Activated T-helper 1 cell treated with anti-CD3 and anti-CD28 coated beads, Interleukin-12 subunit alpha, Interleukin-12 subunit beta, Interleukin-2, Interleukin-4 antibody, amounts not matched to agents 30 ng/mL and 10 ng/mL and 1 ng/mL, durations not matched to agents 14 hours and 24 hours and 36 hours (primary cell): ENCODE measurements at places on chromosomes 11 and 22.

GRCh38 chr22:20400606-20401375 is 6.8 kb downstream of the ZNF74 start:
- no peak for DNase-seq

DNA sequence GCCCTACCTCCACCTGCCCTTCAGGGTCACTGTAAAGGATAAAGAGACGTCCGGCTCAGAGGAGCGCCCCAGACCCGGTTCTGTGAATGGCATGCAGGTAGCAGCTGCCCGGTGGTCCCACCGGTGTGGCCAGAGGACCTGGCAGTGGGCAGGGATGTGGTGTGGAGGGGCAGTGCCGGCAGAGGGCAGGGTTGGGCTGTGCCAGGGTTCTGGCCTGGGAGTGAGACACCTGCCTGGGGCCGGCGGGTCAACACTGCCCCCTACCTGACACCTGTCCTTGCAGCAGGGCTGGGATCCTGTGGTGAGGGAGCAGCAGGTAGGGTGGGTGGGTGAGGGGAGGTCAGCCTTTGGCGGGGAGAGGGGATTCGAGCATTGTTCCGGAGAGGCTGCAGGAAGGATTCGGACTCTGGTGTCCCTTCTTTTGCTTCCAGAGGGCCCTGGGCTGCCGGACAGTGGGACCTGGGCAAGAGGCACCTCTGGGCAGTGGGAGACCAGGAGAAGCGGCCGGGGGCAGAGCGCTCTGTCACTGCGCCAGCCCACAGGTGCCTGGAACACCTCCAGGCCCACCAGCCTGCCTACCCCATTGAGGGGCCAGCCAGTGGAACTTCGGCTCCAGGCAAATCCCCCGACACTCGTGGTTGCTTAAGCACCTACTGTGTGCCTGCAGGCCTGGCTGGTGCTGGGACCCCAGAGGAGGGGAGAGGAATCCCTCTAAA is 1.6 kb upstream of the PHLDA2 start:
- DNase-seq = no peak

DNA sequence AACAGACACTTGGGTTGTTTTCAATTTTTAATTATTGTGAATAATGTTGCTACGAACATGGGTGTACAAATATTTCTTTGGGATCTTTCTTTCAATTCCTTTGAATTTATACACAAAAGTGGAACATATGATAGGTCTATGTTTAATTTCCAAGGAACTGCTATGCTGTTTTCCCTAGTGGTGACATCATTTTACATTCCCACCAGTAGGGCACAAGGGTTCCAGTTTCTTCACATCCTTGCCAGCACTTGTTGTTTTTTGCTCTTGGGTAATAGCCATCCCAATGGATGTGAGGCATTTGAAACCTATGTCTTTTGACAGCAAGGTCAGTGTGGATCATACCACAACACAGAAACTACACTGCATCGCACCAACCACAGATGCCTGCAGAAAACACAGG is 41.8 kb upstream of the SCN3B start:
- no peak for DNase-seq

DNA sequence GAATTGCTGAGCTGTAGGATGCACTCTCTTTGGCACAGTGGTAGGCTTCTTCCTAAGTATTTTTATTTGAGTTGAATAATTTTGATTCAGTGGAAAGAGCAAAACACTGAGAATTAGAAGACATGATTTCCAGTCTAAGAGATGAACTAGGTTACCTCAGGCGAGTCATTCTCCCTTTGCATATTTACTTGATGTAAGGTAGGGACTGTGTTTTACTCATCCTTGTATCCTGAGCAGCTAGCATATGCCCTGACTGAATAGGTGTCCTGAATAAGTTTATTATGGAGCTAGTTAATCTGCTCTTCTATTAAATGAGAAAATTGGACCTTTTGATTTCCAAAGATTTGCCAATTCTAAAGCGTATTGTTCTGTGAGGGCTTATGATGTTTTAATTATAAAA is 50.7 kb downstream of the STIM1 start:
- DNase-seq = no peak

DNA sequence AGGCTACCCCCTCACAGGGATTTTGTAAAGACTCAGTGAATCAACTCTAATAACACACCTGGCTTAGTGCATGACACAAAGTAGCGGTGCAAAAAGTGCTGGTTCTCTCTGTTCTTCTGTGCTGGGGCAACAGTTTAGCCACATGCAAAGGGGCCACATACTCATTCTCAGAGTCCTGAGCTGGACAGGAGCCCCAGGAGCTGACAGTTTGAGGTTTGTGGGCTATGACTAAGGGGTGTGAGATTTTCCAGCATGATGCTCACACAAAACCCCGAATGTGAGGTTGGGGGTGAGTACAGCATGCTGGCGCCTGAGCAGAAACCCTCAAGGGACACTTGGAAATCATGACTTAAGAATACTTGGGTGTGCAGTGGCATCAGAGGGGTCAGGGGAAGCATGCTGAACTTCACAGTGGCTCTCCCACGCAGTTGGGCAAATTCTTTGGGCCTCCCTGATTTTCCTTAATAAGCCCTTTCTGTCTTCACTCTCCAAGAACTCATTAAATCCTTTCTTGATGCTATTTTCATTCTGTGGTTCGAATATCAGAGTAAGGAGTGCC is 31.0 kb downstream of the TMPRSS5 start:
- peak; percentile 20 for DNase-seq

GRCh38 chr22:45223304-45224117 is 17.2 kb downstream of the KIAA0930 start:
- DNase-seq = no peak

- no peak for DNase-seq
Measured at GRCh38 chr11:16528639-16529038, 172.3 kb upstream of the SOX6 start.

GRCh38 chr11:129998905-129999304 is 3.7 kb downstream of the PRDM10 start:
- DNase-seq = no peak

GRCh38 chr22:20384865-20385264 is 9.1 kb upstream of the ZNF74 start:
- DNase-seq = no peak

DNA sequence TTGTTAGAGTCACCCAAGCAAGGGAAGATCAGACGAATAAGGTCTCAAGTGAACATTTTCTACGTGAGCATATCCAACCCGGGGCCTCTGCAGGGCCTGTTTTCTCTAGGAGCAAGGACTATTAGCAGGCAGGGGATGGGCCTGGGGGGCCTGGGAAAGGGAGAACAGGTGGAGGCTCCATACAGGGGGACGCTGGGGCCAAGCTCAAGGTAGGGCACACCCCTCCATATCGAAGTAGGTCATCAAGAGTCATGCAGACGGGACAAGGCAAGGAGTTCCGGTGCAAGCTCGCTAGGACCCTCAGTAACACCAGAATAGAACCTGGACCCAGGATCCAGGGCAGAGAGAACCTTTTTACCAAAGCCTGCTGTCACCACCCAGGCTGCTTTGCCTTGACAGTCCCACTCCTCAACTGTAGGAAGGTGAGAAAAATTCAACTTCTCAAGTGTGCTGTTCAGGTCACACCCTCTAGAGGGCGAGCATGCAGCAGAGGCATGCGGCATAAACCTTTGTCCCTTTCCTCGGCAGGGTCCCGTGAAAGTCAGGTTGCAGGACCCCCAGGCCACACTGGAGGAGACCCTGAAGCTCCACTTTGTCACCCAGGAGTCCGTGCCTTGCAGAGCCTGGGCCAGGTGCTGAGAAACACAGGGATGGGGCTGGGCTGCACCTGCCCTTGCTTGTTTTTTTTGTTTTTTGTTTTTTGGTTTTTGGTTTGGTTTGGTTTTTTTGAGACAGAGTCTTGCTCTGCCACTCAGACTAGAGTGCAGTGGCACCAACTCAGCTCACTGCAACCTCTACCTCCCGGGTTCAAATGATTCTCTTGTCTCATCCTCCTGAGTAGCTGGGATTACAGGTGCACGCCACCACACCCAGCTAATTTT is 8.6 kb upstream of the APOBEC3B start:
- DNase-seq = peak; percentile 49

DNA sequence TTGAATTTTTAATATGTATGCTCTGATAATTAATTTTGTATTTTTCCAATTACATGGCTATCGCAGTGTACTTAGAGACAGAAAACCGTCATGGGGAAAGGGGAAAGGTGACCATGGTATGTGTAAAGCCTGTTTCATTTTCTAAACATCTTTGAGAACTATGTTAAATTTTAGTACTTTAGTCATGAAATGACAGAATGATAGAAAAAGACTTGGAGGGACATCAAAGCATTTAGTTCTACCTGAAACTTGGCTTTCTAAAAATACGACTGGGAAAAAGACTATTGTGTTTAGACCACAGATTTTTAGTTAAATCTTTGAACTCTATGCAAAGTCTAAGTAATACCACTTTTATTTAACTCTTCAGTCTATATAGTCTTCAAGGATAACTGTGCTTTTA is 54.1 kb downstream of the MAML2 start:
- DNase-seq = no peak

GRCh38 chr22:32325416-32325801 is 32.3 kb upstream of the RFPL3 start:
- no peak for DNase-seq

DNA sequence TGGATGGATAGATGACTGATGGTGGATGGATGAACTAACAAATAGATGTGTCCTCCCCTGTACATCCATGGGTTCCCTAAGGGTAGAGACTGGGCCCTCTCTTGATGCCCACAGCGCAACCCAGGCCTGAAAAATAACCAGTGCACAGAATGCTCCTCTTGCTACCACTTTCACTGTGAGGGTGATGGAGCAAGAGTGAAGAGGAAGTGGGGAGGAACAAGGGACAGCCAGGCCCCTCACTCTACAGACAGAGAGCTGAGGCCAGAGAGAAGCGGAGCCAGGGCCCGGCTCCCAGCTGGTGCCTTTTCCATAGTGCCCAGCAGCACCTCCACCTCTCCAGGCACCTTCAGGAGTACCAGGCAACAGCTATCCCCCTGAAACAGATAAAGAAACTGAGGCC is 67.7 kb downstream of the THAP12 start:
- no peak for DNase-seq

GRCh38 chr22:31099841-31100761 is 7.3 kb downstream of the SELENOM start:
- no peak for DNase-seq

- DNase-seq = no peak
Measured at GRCh38 chr22:41229730-41230400, 10.9 kb downstream of the CHADL start.

- DNase-seq = no peak
Measured at GRCh38 chr11:70876685-70877084, 375.7 kb downstream of the SHANK2 start.

DNA sequence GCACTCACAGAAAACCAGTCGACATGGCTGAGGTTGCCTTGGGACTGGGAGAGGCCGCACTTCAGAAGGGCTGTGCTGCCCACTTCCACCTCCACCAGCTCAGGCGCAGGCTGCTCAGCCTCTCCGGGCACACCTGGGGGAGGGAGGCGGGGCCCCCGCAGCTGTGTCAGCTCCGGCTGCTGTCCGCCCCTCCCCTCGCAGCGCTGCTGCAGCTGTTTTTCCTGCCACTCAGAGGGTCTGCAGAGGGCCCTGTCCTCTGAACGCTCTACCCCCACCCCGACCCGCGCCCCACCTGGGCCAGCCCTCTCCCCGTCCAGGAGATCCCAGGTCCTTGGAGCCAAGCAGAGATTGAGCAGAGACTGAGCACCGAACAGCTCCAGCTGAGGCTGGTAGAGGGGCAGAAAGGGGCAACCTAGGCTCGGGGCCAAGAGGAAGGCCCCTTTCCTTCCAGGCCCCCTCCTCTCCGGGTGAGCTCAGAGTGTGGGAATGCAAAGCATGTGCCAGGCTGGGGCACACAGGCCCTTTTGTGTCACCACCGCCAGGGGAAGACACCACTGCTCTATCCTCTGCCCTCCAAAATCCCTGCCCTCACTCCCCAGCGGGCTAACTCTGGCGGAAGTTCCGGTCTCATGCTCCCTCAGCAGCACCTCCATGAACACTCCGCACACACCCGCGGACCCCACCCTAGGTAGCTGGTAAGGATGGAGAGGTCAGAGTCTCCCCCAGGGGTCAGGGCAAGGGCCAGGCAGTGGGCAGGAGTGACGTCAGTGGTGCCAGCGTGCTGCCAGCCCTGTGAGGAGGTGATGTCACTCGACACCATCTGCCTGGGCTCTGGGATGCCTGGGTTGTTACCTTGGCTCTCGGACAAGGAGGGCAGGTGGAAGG is 1.6 kb downstream of the MCAM start:
- no peak for DNase-seq

- DNase-seq = no peak
Measured at GRCh38 chr11:105432241-105432995, 177.5 kb upstream of the GRIA4 start.

- DNase-seq = no peak
Measured at GRCh38 chr11:89540826-89541225, 49.7 kb upstream of the NOX4 start.

DNA sequence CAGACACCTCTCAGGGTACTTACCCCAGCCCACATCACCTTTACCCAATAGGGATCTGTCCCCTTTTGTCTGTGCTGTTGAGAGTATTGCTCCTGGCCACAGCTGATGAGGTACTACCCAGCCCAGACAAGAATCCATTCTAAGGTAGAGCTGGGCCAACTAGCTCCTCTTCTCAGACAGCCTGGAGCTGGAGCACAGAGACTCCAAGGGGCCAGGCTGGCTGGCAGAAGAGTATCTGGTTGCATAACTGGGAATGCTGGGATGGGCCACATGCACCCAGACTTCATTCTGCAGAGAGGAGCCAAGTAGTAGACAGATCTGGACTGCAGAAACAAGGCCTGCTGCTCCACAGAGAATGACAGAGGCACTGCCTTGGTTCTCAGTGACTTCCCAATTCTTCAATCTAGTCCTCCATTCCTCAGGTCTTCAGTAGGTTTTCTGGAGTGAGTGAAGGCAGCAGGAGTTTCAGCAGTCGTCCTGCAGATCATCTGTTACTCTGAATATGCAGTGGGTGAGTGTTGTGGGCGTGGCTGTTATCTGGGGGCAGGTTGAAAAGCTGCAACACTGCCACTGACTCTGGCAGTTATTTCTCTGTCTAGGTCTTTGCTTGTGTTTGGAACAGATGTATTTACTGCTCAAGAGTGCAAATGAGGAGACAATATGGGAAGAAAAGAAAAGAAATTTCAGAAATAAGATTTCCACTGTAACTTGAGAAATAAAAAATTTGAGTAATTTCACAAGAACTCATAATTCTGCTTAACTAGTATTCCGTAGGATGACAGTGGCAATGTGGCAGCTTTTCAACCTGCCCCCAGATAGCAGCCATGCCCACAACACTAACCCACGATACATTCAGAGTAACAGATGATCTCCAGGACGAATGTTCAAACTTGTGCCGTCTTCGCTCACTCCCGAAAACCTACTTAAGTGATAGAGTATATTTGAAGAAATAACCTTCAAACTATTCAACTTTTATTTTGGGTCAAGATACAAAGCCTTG is 34.9 kb downstream of the MAPK1 start:
- no peak for DNase-seq
